ENCODE measurements at places on chromosomes 7 and 10.

DNA sequence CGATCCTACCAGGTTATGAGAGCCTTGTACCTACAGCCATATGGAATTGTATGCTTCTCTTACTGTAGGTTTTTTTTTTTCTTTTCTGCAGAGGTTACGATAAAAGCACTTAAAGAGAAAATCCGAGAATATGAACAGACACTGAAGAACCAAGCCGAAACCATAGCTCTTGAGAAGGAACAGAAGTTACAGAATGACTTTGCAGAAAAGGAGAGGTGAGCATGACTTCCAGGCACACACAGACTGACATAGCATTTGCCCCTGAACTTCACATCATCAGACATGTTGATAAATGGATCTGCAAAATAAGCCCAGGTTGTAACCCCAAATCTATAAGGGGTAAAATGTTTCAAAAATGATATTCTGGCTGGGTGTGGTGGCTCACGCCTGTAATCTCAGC, 182.4 kb upstream of the SH2B2 start:
- no peak for DNase-seq

GRCh38 chr7:46513447-46513848, 592.4 kb upstream of the IGFBP3 start:
- DNase-seq: no peak

DNA sequence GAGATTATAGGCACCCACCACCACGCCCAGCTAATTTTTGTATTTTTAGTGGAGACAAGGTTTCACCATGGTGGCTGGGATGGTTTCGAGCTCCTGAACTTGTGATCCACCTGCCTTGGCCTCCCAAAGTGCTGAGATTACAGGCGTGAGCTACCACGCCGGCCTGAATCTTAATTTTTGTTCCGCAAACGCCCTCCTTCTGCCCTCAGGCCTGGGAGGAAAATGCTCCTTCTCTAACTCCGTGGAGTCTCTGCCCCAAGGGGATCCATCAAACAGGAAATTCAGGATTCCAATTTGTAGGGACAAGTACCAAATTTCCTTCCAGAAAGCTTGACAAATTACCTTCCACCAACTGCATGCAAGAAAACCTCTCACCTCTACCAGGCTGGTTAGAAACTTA, 43.2 kb downstream of the RBAK start:
- no peak for DNase-seq

- no peak for DNase-seq
These were observed 345.5 kb downstream of the REEP3 start for GRCh38 chr10:63866747-63867140.

DNA sequence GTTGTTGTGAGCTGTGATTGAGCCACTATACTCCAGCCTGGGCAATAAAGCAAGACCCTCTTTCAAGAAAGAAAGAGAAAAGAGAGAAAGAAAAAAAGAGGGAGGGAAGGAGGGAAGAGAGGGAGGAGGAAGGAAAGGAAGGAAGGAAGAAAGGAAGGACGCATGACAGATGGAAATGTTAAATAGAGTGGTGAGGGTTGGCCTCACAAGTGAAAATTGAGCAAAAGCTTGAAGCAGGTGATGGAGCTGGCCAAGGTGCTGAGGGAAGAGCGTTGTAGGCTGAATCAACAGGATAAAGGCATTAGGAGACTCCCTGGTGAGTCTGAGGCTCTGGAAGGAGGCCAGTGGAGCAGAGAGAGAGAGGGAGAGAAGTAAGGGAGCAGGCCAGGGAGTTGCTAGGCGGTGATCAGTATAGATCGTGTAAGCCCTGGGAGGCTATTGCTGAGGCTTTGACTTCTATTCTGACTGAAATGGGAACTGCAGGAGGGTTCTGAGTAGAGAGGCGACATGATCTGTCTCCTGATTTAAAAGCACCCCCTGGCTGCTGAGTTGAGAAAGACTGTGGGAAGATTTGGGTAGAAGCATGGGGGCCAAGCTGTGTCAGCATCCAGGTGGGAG, 26.5 kb upstream of the TMEM248 start:
- no peak for DNase-seq

- no peak for DNase-seq
These were observed 36.5 kb downstream of the DDIT4 start for GRCh38 chr10:72310241-72310633.

GRCh38 chr10:68196701-68197100, 35.2 kb downstream of the ATOH7 start:
- DNase-seq: no peak

GRCh38 chr7:128427289-128427891, 17.6 kb upstream of the IMPDH1 start:
- peak; percentile 29 for DNase-seq

GRCh38 chr10:103660364-103661197, 167.1 kb downstream of the NEURL1 start:
- peak; percentile 33 for DNase-seq

- DNase-seq: no peak
These were observed 26.1 kb downstream of the ADGRA1 start for GRCh38 chr10:133113847-133114246.

GRCh38 chr7:116159711-116160110, 50.6 kb upstream of the TES start:
- no peak for DNase-seq

- DNase-seq: no peak
These were observed 82.1 kb upstream of the HPS1 start for GRCh38 chr10:98528805-98529183.

- DNase-seq: no peak
These were observed 1609.1 kb downstream of the REEP3 start for GRCh38 chr10:65130162-65130758.

DNA sequence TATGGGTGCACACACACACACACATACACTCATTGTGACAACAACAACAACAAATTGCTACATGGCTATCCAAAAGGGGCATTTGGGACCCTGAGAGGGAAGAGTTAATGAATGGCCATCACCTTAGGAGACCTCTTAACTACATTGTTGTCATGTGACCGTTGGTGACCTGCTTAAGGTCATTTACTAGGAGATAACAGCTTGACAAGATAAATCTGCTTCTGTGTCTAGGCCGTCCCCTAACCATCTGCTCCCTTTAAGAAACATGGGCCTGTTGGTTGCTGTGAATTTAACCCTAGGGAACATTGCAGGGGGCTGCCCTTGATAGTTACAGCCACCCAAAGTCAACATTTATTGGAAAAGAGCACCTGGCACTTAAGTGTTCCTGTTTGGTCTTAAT, 29.7 kb downstream of the C1QL3 start:
- no peak for DNase-seq

GRCh38 chr7:128014811-128015210, 16.4 kb downstream of the LRRC4 start:
- no peak for DNase-seq

DNA sequence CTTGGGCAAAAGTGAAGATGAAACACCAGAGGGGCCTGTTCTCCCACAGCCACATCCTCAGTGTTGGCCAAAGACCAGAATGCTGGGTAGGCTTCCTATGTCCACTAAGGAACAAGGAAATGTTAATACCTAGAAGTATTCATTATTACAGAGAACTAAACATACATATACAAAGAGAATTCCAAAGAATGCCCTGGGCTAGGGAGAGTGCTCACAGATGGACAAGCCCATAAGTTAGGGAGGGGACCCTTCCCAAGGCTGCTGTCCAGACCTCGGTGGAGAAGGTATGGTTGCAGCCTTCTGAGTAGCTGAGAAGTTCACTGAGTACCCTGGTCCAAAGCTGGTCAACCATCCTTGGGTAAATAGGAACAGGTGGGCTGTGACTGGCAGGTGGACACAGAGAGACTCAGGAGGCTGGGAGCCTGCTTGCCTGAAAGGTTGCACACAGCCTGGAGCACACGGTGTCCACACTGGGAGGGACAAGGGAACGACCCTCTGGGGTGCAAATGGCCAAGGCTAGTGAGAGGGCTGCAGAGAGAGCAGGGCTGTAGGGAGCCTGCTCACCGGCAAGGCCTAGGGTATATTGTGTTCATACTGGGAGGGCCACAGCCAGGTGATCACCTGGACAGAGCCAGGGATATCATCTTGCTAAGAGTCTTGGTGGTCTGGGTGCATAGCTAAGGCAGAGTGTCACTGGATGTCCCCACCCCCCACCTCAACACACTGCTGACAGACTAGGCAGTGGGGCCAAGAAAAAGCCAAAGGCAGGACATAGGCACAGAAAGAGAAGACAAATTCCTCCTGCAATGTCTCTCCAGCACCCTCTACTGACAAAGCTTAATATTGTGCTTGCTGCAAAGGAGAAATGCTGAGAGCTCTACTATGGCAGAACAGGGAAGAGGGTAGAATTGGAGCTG, 40.3 kb downstream of the CPVL start:
- DNase-seq: no peak

- no peak for DNase-seq
These were observed 20.5 kb upstream of the SLC16A12 start for GRCh38 chr10:89555688-89556445.

DNA sequence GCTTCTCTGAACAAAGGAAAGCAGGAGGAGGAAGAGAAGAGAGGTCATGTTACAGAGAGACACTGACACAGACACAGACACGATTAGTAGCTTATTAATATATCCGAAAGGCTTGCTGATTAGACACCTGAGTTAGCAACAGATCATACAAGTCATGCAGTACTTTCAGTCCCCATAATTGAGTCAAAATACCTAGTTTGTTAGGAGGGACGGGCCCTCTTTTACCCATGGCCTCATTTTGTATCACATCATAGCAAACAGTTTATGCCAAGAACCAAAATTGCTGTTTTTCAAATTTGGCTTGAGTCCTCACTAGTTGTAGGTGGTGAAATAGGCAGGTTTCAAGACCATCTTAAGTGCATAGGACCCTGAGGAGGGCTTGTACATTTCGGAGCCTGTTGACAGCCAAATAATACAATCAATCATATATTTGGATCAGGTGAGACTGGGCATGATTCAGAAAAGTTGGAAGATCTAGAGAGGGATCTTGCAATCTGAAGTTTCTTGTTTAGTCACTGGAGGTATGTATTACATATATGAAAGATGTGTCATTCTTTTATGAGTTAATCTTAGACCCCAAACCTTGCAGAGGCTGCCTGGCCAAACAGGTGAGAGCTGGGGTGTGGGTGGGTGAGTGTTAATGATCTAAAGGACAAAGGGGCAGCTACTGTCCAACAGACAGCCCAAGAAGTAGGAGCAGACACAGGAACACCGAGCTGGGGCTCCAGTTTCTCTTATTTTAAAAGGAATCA, 65.4 kb downstream of the PRPF18 start:
- DNase-seq: peak; percentile 10

- no peak for DNase-seq
These were observed 503.5 kb upstream of the TPK1 start for GRCh38 chr7:145339319-145339718.

- no peak for DNase-seq
These were observed 368.6 kb downstream of the REEP3 start for GRCh38 chr10:63889803-63890202.

- DNase-seq: no peak
These were observed 1.5 kb upstream of the LAMB1 start for GRCh38 chr7:108004220-108005142.

DNA sequence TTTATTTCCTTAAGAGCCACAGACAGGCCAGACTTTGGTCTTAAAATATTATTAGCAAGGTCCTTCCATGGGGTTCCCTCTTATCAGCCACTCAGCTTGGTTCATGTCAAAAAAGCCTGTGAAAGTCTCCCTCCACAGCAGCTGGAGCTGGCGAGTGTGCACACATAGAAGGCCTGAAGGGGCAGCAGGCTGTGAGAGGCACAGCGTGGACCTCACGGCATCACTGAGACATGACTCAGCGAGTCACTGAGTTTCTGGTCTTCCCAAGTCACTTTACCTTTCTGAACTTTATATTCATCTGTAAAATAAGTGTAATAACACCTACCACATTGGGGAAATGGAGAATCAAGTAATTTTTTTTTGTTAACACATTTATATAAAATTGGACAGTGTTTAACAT, 8.7 kb downstream of the TAF3 start:
- no peak for DNase-seq

DNA sequence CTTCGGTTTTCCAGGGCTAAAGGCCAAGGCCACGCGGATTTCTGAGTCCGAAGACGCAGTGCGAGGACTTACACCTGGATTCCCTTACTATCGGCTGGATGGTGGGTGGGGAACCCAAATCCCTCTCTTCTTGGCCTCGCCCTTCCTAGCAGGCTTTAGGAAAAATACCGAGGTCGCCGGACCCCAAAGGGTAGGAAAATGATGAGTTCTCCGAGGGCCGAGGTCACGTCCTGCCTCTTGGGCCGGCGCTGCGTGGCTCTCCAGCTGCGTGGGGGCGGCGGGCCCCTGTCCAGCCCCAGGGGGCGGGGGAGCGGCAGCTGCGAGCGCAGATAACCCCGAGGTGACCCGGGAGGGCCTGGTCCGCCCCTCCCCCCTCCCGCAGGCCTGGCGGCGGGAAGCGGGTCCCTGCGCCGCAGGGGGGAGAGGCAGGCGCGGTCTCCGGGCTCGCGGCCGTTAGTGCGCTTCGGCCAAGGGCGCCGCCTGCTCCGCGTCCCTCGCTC, 805 bp upstream of the HMX3 start:
- DNase-seq: no peak

DNA sequence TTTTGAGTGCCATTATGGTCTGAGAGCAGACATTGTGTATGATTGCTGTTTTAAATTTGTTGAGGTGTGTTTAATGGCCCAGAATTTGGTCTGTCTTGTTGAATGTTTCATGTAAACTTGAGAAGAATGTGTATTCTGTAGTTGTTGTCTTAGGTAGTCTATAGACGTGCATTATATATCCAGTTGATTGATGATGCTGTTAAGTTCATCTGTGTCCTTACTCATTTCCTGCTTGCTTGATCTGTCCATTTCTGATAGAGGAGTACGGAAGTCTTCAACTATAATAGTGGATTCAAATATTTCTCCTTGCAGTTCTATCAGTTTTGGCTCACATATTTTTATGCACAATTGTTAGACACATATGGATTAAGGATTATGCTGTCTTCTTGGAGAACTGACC, 16.0 kb downstream of the PTPN12 start:
- DNase-seq: no peak

GRCh38 chr7:116224492-116225098, 14.3 kb downstream of the TES start:
- DNase-seq: no peak

DNA sequence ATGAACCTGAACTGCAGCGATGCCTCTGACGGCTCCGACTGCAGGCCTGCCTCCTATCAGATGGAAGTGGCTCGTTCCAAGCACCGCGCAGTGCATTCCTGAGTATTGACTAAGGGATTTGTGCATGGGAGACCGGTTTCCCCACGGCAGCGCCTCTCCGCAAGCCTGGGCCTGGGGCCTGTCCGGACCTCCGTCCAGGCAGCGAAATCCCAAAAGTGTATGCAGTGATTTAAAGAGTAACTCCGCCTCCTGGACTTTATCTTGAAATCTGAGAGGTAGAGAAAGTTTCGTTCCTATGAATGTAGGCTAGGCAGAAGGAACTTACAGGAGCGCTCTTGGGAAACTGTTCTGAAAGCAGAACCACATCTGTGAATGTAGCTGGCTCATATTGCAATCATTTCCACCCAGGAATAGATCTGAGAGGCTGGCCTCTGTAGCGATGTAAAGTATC, 106.2 kb upstream of the CELF2 start:
- no peak for DNase-seq

- DNase-seq: no peak
These were observed 102.0 kb downstream of the FAM53B start for GRCh38 chr10:124642088-124642710.

DNA sequence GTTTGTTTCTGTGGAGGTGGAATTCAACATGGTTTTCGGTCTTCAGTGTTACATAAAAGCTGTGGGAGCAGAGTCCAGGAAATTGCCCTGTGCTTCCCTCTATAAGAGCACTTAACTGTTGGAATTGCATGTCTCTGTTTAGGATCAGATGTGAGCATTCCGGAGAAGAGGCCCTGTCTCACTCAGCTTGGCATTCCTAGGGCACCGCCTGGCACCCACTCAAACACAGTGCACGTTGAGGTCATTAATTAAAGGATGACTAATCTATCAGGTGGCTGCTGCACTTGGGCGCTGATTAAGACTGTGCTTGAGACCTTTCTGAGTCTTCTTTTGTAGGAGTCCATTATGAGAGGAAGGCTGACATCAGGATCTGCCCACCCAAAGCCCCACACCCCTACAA, 82.8 kb upstream of the VIPR2 start:
- DNase-seq: no peak

All from activated CD4-positive, alpha-beta T cell treated with anti-CD3 and anti-CD28 coated beads, Interleukin-2, amount 50 U/mL, for 48 hours (primary cell).